ENCODE measurements at places on chromosomes 6 and 20. TPM values are rescaled to one million over a fixed set of nuclear protein-coding genes. Genes with fewer than 3 reads are reported as not detected.
A peak's percentile ranks its signal among the peaks of the same experiment; 100 is the strongest.

GRCh38 chr20:11980263-11980662 is 62.6 kb downstream of the BTBD3 start:
- no peak for DNase-seq

GRCh38 chr6:17610835-17611234 is 10.7 kb downstream of the FAM8A1 start:
- DNase-seq: no peak

DNA sequence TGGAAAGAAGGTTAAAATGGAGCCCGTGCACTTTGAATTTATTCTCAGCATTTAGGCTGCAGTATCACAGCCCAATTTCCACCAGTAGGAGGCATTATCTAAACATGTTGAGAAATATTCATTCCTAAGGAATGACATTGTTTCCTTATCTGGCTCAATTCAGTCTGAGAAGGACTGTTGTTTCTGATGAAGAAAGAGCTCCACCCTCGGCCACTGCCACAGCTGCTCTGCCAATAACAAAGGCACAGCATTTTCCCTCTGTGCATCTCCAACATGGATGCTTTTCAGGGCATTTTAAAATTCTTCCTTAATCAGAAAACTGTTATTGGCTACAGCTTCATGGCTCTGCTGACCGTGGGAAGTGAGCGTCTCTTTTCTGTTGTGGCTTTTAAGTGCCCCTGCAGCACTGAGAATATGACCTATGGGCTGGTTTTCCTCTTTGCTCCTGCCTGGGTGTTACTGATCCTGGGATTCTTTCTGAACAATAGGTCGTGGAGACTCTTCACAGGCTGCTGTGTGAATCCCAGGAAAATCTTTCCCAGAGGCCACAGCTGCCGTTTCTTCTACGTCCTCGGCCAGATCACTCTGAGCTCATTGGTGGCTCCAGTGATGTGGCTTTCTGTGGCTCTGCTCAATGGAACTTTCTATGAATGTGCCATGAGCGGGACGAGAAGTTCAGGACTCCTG is at the start of gene CALHM5:
CALHM5 (plus strand) TSS at position 216 of the 687 bp plus-strand sequence; CDS start at position 274, 58 bp downstream.
- no peak for DNase-seq

DNA sequence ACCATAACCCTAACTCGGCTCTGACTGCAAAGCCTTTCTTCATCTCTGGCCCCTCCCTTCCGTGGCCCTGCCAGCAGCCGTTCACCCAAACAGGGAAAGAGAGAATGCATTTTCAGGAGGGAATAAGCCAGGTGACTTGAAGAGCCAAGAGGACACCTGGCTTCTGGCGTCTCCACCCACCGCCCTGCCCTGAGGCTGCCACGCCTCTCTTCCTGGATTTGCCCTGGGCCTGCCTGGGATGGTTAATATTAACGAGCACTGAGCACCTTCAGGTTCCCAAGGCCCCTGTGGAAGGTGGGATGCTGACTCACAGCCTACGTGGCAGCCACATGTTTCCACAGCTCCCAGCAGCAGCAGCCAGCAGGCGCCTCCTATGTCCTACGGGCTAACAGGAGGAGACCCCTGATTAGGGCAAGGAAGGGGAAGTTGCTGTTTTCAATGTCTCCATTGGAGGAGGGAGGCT is 138.0 kb upstream of the RREB1 start:
- peak; percentile 5 for DNase-seq

DNA sequence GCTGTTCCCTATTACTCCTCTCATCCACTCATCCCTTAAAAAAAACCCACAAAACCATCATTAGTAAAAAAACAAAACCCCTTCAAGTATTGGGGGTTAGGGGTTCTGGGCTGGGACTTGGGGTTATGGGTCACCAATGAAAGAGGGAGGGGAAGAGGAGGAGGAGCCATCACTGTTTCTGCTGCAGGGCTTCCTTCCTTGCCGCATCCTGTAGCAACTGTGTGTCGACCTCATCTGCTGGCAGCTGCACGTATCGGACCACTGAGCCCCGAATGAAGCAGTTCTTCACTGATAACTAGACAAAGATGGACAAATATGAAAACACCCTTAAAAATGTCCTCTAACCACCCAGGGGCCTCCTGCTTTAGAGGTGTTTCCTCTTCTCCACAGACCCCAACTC is 2.0 kb upstream of the VARS1 start:
- no peak for DNase-seq

- no peak for DNase-seq
These were observed 184.3 kb downstream of the CARMIL1 start for GRCh38 chr6:25463441-25463840.

GRCh38 chr6:55992546-55992945 is 117.2 kb upstream of the BMP5 start:
- no peak for DNase-seq

DNA sequence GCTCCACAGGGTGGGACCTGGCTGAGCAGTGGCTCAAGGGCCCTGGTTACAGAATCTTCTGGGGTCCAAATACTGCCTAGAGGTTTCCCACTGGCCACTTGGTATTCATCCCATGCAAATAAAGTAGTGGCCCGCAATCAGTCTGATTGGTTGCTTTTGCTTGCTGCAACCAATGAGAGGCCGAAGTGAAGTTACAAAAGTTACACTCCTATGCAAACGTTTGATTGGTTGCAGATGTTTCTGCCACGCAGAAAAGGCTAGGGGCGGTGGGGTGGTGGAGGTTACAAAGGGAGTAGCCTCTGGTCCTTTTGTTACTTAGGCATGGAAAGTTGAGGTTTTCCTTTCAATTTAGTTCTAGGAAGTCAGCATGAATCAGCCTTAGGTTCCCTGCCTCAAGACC is 3.6 kb upstream of the NHLRC1 start:
- DNase-seq: no peak

GRCh38 chr6:28161410-28162079 is 19.9 kb downstream of the ZKSCAN8 start:
- peak; percentile 13 for DNase-seq

DNA sequence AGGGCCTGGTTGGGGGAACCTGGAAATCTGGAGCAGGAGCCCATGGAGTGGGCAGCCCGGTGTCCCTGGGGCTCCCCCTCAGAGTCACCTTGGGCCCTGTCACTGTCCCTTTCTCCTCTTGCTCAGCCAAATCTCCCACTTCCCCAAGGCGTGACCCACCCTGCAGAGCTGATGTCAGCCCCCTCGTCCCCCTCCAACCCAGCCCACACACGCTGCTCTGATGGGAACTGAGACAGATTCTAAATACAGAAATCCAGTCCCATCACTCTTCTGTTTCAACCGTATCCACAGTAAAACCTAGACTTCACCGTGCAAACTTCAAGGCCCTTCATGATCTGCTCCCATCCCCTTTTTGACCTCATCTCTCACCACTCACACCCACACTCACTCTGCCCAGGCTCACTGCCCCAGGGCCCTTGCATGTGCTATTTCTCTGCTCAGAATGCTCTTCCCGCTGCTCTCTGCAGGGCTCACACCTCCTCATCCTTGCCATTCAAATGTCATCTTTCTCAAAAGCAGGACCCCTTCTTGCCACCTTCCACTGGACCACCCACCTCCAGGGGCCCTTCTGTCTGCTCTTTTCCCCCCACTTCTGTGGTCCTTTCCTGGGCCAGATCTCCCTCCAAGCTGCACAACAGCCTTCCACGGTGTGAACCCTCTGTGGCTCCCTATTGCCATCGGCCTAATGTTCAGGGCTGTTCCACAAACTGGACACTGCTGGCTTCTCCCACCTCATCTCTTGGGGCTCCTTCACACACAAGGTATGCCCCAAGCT is 16.6 kb downstream of the TGM2 start:
- no peak for DNase-seq

DNA sequence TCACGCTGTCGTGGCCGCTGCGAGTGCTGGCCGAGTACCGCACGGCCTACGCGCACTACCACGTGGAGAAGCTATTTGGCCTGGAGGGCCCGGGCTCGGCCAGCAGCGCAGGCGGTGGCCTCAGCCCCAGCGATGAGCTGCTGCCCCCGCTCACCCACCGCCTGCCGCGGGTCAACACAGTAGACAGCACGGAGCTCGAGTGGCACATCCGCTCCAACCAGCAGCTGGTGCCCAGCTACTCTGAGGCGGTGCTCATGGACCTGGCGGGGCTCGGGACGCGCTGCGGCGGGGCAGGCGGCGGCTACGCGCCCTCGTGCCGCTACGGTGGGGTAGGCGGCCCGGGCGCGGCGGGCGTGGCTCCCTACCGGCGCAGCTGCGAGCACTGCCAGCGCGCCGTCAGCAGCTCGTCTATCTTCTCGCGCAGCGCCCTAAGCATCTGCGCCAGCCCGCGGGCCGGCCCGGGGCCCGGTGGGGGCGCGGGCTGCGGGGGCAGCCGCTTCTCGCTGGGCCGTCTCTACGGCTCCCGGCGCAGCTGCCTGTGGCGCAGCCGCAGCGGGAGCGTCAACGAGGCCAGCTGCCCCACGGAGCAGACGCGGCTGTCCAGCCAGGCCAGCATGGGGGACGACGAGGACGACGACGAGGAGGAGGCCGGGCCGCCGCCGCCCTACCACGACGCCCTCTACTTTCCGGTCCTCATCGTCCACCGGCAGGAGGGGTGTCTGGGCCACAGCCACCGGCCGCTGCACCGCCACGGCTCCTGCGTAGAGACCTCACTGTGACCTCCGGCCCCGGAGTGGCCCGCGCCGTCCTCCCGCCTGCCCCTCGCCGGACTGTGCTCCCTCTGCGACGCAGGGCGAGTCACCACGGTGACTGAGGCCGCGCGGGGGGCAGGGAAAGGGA is 5.7 kb downstream of the TMEM151B start:
- DNase-seq: no peak

- DNase-seq: no peak
These were observed 27.6 kb upstream of the MRPS18A start for GRCh38 chr6:43715056-43715788.

DNA sequence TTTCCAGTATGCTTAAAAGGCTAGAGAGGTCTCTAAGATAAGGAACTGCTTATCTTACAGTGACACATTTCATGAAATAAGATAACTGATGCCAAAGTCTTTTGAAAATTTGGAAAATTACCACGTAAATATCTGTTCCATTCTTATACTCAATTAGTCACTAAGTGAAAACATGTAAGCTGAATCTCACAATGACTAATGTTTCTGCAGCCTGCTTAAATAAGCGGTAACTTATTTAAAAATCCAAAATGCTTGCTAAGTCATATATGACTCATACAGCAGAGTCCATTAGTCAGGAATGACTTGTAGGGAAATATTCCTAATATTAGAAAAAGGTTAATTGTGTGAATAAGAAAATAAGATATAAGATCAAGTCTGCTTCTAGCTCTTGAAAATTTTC is 27.8 kb upstream of the LGSN start:
- no peak for DNase-seq

DNA sequence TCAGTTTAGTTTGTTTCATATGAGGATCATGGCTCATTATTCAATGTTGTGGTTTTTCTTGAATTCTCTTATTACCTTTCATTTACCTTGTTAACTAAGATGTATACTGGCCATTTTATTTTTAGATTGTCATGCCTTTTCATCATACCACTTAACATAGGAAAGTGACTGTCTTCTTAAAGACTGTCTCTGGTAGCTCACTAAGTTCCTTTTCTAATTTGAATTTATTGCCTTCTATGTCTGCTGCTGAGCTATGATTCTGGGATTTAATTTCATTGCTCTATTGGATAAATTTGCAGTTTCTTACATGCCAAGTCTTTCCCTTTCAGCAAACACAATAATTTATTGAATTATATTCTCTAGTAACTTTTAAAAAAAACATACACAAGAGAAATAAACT is 49.5 kb upstream of the ANKEF1 start:
- DNase-seq: no peak

- DNase-seq: no peak
These were observed 14.3 kb upstream of the PIM1 start for GRCh38 chr6:37155394-37156312.

GRCh38 chr6:163732479-163732878 is 318.0 kb downstream of the QKI start:
- no peak for DNase-seq

- DNase-seq: no peak
These were observed 12.5 kb downstream of the VSTM2L start for GRCh38 chr20:37915434-37915787.

- DNase-seq: no peak
These were observed 69.6 kb downstream of the AFG1L start for GRCh38 chr6:108364470-108364869.

- no peak for DNase-seq
These were observed 62.7 kb upstream of the XRN2 start for GRCh38 chr20:21240394-21240793.

C6orf118 gene
- total RNA-seq: not detected

NRN1 gene
- 1.1 TPM for total RNA-seq

TCFL5 gene
- total RNA-seq: 7.1 TPM

DNAH8 gene
- 0.36 TPM for total RNA-seq
